Uterine smooth muscle cell (primary cell): ENCODE measurements at places on chromosomes 11 and 22. TPM values are rescaled to one million over a fixed set of nuclear protein-coding genes. Genes with fewer than 3 reads are reported as not detected.

PRPF19 gene
- 39.5 and 57.7 TPM in 2 replicates for total RNA-seq

BLID gene
- 22.4 and 22.6 TPM in 2 replicates for total RNA-seq

TREH gene
- under 0.01 TPM in 1 of 2 replicates, not detected in the other for total RNA-seq

SLC29A2 gene
- total RNA-seq: 0.11 and 0.37 TPM in 2 replicates

NRXN2 gene
- 0.55 and 1.5 TPM in 2 replicates for total RNA-seq

ROM1 gene
- 2.3 and 2.9 TPM in 2 replicates for total RNA-seq

BEST1 gene
- 3.1 and 7.1 TPM in 2 replicates for total RNA-seq

POLD3 gene
- 12.2 and 22.9 TPM in 2 replicates for total RNA-seq

RASL10A gene
- total RNA-seq: not detected in 2 replicates

CELSR1 gene
- 1.9 and 5.4 TPM in 2 replicates for total RNA-seq

MRPL23 gene
- 229 and 349 TPM in 2 replicates for total RNA-seq

BIRC3 gene
- 0.50 and 0.89 TPM in 2 replicates for total RNA-seq

NPAS4 gene
- total RNA-seq: not detected in 2 replicates

GGT1 gene
- 1.8 and 3.0 TPM in 2 replicates for total RNA-seq

SMTNL1 gene
- total RNA-seq: not detected in 2 replicates

HEPN1 gene
- not detected in 2 replicates for total RNA-seq

C11orf16 gene
- not detected in 2 replicates for total RNA-seq

VSTM5 gene
- total RNA-seq: 0.62 and 1.00 TPM in 2 replicates

ZP1 gene
- 0.12 TPM in 1 of 2 replicates, not detected in the other for total RNA-seq

ANO3 gene
- 1.00 and 1.2 TPM in 2 replicates for total RNA-seq

GRM5 gene
- total RNA-seq: under 0.01 and 0.11 TPM in 2 replicates

TRIM49D2 gene
- total RNA-seq: not detected in 2 replicates

GRIA4 gene
- 0.12 TPM in 1 of 2 replicates, not detected in the other for total RNA-seq

TMEM191B gene
- 0.12 and 3.2 TPM in 2 replicates for total RNA-seq

OR52L1 gene
- not detected in 2 replicates for total RNA-seq

OR52E8 gene
- total RNA-seq: not detected in 2 replicates

ZDHHC24 gene
- total RNA-seq: 11.4 and 15.9 TPM in 2 replicates

PLA2G3 gene
- total RNA-seq: 0.25 and 0.33 TPM in 2 replicates

GGT5 gene
- total RNA-seq: 1.2 and 1.9 TPM in 2 replicates

OR51E2 gene
- total RNA-seq: under 0.01 and 0.11 TPM in 2 replicates

TLCD5 gene
- 9.1 and 10.1 TPM in 2 replicates for total RNA-seq

APOA1 gene
- total RNA-seq: 0.62 and 1.4 TPM in 2 replicates

NELL1 gene
- total RNA-seq: not detected in 2 replicates

CD3E gene
- total RNA-seq: not detected in 2 replicates

OR52I2 gene
- total RNA-seq: under 0.01 TPM in 1 of 2 replicates, not detected in the other

LGALS1 gene
- 8,521 and 11,768 TPM in 2 replicates for total RNA-seq

C11orf65 gene
- total RNA-seq: 1.2 and 1.5 TPM in 2 replicates

SHISAL1 gene
- 14.6 and 14.9 TPM in 2 replicates for total RNA-seq

ALX4 gene
- total RNA-seq: under 0.01 TPM in 1 of 2 replicates, not detected in the other
